ENCODE measurements at places on chromosomes 16 and 17.
A peak's percentile ranks its signal among the peaks of the same experiment; 100 is the strongest.

DNA sequence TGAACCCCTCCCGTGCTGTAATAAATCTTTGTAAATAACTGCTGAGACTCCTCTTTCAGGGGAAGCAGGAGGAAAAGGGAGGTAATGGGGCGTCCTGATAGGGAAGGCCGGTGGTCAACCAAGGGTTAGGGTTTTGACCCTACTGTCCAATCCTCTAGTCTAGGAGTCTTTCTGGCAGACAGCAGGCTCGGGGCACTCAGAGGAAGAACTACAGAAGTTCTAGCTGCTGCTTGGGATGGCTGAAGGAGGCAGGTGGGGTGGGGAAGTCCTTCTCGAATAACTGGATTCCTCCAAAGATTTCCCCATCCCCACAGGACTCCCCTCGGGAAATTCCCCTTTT is 387 bp upstream of the STARD3 start:
- DNase-seq: no peak

DNA sequence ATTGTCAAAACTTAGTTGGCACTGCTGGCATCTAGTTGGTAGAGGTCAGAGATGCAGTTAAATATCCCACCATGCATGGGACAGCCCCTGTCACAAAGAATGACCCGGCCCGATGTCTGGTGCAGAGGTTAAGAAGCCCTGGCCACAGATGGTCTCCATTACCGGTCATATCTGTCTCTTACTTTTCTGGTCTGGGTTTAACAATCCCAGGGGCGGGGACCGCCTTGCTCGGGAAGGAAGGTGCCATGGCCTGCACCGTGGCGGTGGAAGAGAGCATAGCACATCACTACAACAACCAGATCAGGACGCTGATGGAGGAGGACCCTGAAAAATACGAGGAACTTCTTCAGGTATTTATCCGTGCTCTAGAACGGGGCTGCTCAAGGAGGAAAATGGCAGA is 8.1 kb downstream of the COQ7 start:
- DNase-seq: no peak

DNA sequence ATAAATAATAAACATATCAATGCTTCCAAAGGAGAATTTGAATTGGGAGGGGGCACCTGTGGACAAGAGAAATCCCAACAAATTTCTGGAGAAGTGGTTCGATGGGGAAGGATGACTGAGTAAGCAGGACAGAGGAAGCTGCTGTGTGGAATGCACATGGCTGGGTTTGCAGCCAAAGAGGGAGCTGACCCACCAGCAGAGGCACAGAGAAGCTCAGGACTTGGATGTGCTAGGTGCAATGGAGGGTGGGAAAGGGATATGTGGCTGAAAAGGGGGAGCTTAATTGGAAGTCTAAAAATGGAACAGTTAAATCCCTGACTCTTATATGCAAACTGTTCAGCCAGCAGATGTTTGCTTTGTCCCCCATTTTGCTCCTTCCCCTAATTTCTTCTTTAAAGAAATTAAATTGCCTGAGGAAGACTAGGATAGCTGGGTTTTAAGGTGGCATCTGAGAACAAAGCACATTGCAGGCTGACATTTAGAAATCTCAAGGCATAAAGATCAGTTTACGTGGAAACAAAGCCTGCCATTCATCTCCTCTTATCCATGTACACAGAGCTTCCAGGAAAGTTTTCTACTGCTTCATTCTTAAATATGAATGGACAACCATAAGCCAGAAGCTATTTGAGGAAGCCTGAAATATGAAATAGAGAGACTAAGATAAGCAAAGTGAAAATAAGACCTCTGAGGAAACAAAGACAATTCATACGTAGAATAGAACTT is 23.0 kb upstream of the TNS4 start:
- DNase-seq: no peak

DNA sequence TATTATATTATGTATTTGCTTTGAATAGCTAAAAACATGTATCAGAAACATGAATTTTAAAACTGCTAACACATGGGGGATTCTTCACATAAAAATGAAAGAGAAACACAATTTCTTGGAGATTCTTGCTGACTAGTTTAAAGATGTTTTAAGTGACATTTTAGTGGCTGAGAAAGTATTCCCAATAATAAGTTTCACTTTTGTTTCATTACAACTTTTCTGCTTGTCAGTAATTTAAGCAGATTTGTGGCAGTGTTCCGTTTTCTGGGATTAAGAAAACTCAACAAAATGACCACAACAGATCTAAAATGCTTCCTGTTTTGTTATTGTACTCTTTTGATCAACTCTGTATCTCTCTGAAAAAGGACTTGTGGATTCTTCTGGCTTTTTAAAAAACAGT is 75.9 kb downstream of the NLK start:
- no peak for DNase-seq

DNA sequence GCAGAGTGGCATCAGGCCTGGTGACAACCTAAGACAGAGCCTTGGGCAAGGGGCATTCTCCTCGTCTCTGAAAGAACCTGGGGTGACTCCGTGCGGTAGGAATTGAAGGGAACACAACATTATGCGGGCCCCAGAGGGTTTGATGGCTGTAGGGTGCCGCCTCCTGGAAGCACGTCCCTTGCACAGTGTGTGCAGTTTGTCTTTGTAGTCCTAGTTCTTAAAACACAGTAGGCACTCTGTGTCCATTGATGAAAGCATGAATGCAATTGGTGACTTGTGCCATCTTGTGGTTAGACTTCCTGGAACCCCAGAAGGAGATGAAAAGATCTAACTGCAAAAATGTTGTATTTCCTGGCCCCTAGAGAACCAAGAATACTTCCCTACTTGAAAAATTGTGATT is 279.8 kb downstream of the UTP18 start:
- DNase-seq: peak; percentile 22

GRCh38 chr16:17345043-17345442 is 125.7 kb downstream of the XYLT1 start:
- no peak for DNase-seq

GRCh38 chr17:69134112-69134511 is 7.6 kb downstream of the ABCA6 start:
- no peak for DNase-seq

GRCh38 chr17:7886227-7887037 is 2.2 kb upstream of the CHD3 start:
- peak; percentile 73 for DNase-seq

DNA sequence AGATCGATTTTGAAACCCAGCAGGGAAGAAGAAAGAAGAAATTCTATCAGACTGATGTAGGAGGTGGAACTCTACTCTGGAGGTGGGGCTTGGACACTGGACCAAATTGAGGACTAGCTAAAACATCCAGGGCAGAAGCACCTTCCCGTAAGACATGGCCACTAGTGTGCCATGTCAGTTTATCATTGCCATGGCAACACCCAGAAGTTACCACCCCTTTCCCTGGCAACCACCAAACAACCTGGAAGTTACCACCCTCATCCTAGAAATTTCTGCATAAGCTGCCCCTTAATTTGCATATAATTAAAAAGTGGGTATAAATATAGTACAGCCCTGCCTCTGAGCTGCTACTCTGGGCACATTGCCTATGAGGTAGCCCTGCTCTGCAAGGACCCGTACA is 66.7 kb downstream of the NACA2 start:
- DNase-seq: no peak

- DNase-seq: no peak
These were observed 27.8 kb downstream of the C16orf96 start for GRCh38 chr16:4583906-4584305.

DNA sequence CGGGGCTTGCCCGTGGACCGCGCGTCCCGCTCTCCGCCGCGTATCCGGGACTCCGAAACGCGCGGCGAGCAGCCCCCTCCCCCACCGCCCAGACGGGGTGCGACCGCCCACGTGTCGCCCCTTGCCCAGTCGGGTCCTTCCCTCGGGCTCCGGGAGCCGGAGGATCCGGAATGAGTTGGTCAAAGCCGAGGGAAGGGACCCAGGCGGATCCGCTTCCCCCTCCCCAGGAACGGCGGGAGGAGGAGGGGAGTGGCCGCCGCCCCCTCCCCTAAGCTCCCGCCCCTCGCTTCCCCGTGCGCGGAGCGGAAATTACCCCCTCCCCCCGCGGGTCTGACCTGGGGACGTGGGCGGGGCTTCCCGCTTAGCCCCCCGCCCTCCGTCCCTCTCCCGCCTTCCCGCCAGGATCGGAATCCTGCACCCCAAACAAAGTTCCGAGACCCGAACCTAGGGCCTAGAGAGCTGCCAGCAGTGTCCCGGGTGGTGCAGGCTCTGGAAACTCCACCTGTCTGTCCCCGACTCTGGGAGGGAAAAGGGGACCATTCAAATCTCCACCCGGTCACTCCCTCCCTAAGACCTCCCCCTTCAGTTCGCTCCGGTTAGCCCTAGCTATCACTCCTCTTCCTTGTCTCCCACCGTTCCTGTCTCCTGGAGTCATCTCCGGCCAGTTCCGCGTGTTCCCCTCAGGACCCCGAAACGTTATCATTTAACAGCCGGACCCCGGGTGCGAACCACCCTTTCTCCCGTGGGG is 1.0 kb upstream of the IGF2BP1 start:
- DNase-seq: peak; percentile 30

GRCh38 chr17:7444682-7445618 is at the start of gene CHRNB1:
TSS of gene CHRNB1 (plus strand) at chr17:7445061. CDS start at chr17:7445128, 67 bp downstream.
- DNase-seq: no peak

GRCh38 chr17:62854098-62854680 is 46.1 kb upstream of the MARCHF10 start:
- no peak for DNase-seq

GRCh38 chr17:77786740-77787505 is 171.6 kb upstream of the TNRC6C start:
- no peak for DNase-seq

DNA sequence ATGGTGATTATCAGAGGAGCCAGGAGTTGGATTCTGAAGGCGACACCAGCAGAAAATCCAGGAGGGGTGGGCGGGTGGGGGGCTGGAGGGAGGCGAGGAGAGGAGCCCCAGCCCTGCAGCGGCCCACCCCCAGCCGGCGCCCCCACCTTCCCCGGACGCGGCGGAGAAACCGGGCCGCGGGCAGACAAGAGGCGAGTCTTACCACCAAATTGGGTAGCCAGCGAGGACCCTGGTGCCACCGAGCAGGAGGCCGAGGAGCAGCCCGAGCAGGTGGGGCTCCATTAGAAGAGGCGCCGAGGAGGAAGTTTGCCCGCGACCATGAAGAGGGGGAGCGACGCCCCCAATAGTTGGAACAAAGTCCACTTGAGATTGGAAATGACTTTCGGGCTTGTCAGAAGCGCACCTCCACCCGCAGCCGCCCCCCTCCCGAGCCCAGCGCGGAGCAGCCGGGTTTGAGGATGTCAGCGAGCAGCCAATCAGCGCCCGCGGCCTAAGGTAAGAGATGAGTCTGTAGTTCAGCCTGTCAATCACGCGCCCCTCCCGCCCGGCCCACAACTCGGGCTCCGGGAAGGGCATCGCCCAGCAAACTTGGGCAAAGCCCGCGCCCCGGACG is at the start of gene WNT3:
TSS of gene WNT3 (minus strand) at position 377 of the 613 bp plus-strand sequence. CDS start at position 282, 95 bp downstream.
- DNase-seq: peak; percentile 73

- no peak for DNase-seq
These were observed 539 bp downstream of the IFT20 start for GRCh38 chr17:28334666-28335200.

DNA sequence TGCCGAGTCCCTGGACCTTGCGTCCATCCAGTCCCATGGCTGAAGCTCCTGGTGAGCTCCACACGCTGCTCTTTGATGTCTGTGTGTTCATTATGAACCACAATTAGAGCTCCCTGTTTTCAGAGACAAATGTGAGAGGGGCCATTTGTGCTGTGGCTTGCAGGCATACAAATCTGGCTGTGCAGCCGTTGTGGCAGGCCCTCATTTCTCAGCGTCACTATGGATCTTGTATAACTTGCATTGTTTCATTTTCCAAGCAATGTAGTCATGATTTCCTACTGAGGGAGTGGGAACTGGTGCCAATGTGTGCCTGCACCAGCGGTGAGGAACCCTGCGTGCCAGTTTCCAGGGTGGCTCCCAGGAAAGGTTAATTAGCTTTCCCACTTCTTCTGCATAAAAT is 542.6 kb downstream of the TMEM114 start:
- no peak for DNase-seq

DNA sequence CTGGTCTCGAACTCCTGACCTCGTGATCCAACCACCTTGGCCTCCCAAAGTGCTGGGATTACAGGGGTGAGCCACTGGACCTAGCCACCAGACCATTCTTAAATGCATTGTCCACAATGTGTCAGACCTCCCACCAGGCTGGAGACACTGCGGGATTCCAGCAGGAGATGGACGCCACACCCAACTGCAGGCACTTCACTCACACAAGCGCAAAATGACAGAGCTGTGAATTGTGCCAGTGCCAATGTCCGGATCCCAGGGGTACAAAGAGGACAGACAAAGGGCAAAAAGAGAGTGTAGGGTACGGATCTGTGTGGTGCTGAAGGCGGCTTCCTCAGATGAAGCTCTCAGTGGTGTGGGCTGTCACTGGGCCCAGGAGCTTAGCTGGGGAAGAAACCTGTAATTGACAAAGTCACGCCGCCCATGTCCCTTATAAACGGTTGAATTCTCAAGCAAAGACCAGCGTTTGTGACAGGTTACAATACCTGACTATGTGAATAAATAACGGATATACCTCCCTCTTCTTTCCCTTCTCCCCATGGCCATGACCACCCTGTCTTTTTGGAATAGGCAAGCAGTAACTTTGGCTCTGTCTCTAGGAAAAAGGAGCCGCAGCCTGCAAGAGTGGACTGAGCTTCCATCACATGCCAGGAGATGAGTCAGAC is 40.0 kb downstream of the HS3ST3A1 start:
- no peak for DNase-seq

GRCh38 chr16:27385398-27385797 is 16.6 kb upstream of the IL21R start:
- DNase-seq: no peak

- no peak for DNase-seq
These were observed 34.3 kb downstream of the VAT1L start for GRCh38 chr16:77822661-77823060.

DNA sequence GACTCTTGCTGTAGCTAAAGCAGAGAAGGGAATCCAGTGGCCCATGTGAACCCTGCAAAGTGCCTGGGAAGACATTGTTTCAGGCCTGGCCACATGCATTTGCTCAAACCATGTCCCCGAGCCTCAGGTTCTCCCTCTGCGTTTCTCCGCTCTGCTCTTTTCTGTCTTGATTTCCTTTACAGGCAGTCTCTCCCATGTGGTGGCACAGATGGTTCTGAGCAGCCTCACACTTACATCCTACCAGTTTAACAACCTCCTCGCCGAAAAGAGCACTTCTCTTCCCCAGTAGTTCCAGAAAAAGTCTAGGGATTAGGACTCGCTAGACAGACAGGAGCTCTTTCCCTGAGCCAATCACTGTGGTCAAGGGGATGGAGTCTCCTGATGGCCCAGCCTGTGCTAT is 28.3 kb upstream of the MYH10 start:
- DNase-seq: no peak

- DNase-seq: no peak
These were observed 381.8 kb upstream of the MAF start for GRCh38 chr16:79982361-79982760.
